Pulmonary artery endothelial cell (primary cell): ENCODE measurements at places on chromosomes 2 and 18. TPM values are rescaled to one million over a fixed set of nuclear protein-coding genes. Genes with fewer than 3 reads are reported as not detected.

GRCh38 chr2:148619560-148620195 is 24.9 kb upstream of the EPC2 start:
- DNase-seq = no peak

- DNase-seq = no peak
These were observed 6.4 kb upstream of the NEUROD1 start for GRCh38 chr2:181686576-181687185.

LONRF2 gene
- total RNA-seq = not detected in 2 replicates

FSHR gene
- total RNA-seq = not detected in 2 replicates

KIAA2012 gene
- not detected in 2 replicates for total RNA-seq

GRCh38 chr2:160169471-160169870 is 30.6 kb downstream of the ITGB6 start:
- DNase-seq = no peak

DNA sequence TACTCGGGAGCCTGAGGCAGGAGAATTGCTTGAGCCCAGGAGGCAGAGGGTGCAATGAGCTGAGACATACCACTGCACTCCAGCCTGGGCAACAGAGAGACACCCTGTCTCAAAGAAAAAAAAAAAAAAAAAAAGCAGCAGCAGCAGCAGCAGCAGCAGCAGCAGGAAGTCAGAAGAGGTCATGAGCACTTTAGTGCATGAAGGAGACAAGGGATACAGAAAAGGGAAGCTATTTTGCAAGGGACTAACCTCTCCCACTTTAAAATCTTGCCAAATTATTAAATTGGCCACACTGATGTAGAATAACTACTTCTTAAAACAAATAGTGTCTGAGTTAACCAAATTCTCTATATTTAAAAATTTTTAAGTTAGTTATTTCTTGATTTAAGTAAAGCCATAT is 113.4 kb upstream of the PDE1A start:
- no peak for DNase-seq

KLHL30 gene
- total RNA-seq = not detected in 2 replicates

POTEE gene
- total RNA-seq = 0.04 and 0.07 TPM in 2 replicates

CD302 gene
- 7.5 and 11.6 TPM in 2 replicates for total RNA-seq

DNA sequence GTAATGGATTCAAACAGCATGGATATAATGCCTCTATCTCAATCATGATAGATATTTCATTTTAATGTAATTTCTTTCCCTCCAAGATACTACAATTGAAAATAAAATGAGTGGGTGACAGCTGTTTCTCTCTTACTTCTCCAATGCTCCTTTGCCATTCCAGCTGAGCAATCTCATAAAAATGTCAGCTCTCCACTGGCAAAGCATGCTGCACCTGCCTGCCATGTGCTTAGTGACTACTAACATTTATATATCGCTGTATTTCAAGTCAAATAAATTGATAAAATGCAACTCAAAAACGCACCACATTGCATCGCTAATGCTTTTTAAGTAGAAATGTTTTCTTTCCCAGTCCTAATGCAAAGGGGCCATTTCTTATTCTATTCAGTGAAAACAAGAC is 1093.9 kb downstream of the CBLN2 start:
- DNase-seq = no peak

PFN4 gene
- total RNA-seq = 0.14 and 0.59 TPM in 2 replicates

GRCh38 chr2:98346311-98347236 is at the start of gene CNGA3:
TSS of gene CNGA3 (plus strand) at chr2:98346456. CDS start at chr2:98369976, 23,520 bp downstream.
- DNase-seq = no peak
